ENCODE measurements at places on chromosomes 3 and 15. TPM values are rescaled to one million over a fixed set of nuclear protein-coding genes. Genes with fewer than 3 reads are reported as not detected.

DNA sequence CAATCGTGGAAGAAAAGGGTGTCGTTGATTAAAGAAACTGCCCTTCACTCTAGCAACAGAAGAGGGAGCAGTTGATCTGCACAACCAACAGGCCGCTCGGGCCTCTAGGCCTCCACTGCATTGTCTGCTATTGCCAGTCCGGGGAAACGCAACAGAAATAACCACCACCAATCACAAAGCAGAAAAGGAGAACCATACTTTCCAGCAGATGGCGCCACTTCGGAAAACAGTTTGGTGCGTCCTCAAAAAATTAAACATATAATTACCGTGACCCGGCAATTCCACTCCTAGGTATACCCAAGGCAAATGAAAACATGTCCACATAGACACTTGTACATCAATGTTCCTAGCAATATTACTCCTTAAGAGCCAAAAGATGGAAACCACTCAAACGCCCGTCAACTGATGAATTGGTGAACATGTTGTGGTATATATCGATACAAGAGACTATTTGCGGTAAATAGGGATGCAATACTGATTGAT is 154.1 kb downstream of the TJP1 start:
- peak; percentile 63 for DNase-seq

DNA sequence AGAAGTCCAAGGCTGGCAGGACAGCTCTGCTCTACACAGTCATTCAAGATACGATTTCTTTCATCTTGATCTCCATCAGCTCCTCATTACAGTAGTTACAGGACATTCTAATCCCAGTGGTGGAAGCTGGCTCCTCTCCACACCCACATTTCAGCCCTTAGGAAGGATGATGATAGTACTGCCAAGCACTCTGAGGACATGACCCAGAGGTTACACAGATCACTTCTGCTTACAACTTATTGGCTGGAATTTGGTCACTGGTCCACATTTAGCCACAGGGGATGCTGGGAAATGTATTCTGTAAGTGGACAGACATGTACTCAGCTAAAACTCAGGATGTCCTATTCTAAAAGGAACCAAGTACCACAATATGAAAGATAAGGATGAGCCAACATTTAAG is 77.1 kb downstream of the IQCH start:
- no peak for DNase-seq

DNA sequence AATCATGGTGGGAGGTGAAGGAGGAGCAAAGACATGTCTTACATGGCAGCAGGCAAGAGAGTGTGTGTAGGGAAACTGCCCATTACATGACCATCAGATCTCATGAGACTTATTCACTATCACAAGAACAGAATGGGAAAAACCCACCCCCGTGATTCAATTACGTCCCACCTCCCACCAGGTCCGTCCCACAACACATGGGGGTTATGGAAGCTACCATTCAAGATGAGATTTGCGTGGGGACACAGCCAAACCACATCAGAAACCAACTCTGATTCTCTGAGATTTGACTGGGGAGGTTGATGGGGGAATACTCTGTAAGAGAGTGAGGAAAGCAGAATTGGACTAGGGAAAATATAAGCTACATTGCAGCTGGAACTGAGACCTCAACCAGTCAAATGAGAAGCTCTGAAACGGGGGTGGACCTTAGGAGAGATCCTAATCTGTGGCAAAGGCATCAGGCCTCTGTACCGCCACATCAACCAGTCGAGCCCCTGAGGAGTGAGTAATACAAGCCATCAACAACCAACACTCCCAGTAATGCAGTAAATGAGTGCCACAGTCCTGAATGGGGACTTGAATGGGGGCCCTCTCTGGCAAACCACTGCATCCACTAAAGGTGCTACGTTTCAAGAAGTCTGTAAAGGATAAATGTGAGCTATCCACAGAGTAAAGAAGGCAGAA is 207.9 kb upstream of the GADL1 start:
- no peak for DNase-seq

DNA sequence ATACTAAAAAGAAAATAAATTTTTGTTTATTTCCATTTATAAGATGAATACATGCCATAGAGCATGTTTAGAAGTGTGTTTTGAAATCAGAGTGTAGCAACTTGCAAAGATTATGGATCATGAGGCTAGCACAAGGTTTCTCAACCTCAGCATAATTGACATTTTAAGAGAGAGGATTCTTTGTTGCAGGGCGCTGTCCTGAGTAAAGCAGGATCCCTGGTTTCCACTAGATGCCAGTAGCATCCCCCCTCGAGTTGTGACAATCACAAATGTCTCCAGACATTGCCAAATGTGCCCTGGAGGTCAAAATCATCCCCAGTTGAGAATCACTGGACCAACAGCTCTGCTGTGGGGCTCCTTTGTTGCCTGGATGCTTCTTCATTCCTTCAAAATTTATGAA is 128.5 kb upstream of the RBMS3 start:
- no peak for DNase-seq

GRCh38 chr15:34993412-34993811 is 5.3 kb upstream of the ZNF770 start:
- DNase-seq = no peak

DNA sequence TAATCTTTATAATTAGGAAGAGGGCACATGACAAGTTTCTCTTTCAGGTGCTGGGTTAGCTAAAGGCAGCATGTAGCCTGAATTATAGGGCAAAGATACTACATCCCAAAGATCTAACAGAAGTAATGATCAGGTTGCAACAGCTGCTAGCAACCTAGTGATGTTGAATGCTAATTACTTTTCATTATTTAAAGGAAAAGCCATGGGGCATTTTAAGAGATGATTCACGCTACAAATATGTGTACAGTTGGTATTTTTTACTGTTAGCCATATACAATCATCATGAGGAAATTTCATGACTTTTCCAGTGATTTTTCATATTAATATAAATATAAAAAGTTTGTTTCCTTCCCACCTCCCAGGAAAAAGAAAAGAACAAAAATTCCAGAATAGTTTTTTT is 43.0 kb downstream of the NEK10 start:
- DNase-seq = no peak

DNA sequence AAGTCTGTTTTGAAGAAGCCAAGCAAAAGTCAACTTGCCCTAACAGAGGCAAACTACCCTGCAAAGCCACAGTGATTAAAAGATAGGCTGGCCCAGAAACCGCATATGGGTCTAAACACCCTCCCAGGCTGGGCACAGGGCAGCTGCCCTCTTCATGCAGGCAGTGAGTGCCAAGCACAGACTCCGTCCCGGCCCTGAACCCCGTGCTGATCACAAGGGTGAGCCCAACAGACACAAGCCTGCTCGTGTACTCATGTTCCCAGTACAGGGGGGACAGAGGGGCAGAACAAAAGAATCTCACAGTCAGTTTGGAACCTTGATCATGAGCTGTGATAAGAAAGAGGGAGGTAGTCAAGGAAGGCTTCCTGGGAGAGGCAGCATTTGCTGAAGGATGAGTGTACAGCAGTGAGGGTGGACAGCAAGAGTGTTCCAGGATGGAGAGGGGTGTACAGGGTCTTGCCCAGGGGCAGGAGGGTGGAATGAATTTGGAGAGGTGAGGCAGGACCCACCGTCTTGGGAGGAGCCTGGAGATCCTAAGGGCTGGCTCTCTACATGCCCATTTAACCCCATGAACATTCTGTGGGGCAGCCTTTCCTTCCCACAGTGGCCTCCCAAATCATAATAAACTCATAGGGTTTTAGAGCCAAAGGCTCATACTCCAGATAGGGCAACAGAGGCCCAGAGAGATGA is 43.2 kb upstream of the PRR23E start:
- no peak for DNase-seq

GRCh38 chr3:183181606-183182005 is 19.1 kb upstream of the LAMP3 start:
- no peak for DNase-seq

GRCh38 chr3:195153653-195154052 is 117.3 kb downstream of the XXYLT1 start:
- DNase-seq = no peak

GRCh38 chr3:50926868-50927267 is 252.1 kb downstream of the DOCK3 start:
- no peak for DNase-seq

GRCh38 chr3:154782151-154782550 is 298.0 kb upstream of the MME start:
- no peak for DNase-seq

GRCh38 chr15:72077950-72078349 is 40.0 kb downstream of the MYO9A start:
- DNase-seq = no peak

DNA sequence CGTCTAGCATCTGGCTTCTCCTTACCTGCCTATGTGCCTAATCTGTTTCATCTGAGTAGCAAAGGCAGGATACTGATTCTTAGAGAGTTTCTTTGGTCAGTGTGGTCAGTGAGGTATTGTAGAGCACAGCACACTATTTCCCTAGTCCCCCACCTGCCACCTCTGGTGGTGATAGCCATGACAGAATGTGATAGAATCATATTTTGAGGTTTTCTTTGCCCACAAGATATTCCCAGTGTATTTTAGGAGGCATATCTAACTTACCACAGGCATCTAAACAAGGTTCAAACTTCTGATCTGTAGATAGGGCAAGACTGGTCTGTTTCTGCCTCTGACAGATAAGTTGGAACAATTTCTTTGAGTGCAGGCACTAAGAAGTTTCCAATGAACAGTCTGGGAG is 188.0 kb downstream of the SOX2 start:
- DNase-seq = peak; percentile 35

- DNase-seq = peak; percentile 59
These were observed 5.8 kb downstream of the PRRT3 start for GRCh38 chr3:9946112-9947024.

- no peak for DNase-seq
These were observed 483.7 kb upstream of the DPH6 start for GRCh38 chr15:36029606-36030210.

- DNase-seq = no peak
These were observed 539.0 kb downstream of the FGF12 start for GRCh38 chr3:192188218-192188835.

Gene VWA5B2
- total RNA-seq = not detected

Gene SI
- not detected for total RNA-seq

Gene CFAP91
- 3.3 TPM for total RNA-seq

Gene VIPR1
- total RNA-seq = 3.7 TPM

Gene RHOV
- 2.0 TPM for total RNA-seq

Gene IL5RA
- not detected for total RNA-seq

Gene A4GNT
- total RNA-seq = not detected

Measured in kidney epithelial cell (primary cell).